Hepatocyte (in vitro differentiated cells): ENCODE measurements at places on chromosomes 7 and 10.

GRCh38 chr10:119251315-119251708, 43.9 kb downstream of the GRK5 start:
- peak; percentile 72 for DNase-seq

DNA sequence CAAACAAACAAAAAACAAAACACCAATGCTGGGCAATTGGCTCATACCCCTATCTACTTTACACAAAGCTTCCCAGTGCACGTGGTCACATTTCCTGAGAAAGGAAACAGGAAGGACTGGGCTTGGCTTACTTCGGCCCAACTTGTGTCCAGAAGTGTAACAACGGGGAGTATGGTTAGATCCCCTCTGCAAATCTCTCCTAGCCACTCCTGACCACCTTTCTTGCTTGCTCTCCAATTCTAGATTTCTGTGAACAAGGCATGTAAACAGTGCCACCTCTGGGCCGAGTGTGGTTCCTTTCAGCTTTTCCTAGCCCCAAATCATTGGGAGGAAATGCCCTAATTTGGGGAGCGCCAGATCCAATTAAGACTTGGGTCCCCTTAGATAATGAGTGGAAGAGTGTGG, 21.0 kb upstream of the FRAT2 start:
- DNase-seq: peak; percentile 36

DNA sequence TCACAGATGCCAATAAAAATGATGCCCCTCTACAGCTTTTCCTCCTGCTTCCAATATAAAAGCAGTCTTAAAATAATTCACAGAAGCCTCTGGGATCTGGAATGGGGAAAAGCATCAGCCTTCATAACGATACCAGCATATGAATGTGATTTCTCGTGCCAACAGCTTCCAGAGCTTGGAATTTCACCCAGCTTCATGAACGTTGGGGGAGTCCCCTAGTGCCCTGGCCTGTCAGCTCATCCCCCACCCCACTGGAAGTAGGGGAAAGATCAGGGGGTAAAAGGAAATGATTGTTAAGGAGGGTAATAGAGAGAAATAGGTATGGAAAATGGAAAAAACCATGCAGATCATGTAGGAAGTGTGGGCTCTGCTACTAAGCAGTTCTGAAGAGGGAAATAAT, 253.6 kb downstream of the INHBA start:
- no peak for DNase-seq

GRCh38 chr7:7201578-7202374, 19.4 kb downstream of the C1GALT1 start:
- DNase-seq: peak; percentile 34

- DNase-seq: no peak
Observed at GRCh38 chr7:131488361-131488760, 68.1 kb downstream of the PODXL start.

- DNase-seq: no peak
Observed at GRCh38 chr10:116826803-116827202, 22.5 kb upstream of the ENO4 start.

DNA sequence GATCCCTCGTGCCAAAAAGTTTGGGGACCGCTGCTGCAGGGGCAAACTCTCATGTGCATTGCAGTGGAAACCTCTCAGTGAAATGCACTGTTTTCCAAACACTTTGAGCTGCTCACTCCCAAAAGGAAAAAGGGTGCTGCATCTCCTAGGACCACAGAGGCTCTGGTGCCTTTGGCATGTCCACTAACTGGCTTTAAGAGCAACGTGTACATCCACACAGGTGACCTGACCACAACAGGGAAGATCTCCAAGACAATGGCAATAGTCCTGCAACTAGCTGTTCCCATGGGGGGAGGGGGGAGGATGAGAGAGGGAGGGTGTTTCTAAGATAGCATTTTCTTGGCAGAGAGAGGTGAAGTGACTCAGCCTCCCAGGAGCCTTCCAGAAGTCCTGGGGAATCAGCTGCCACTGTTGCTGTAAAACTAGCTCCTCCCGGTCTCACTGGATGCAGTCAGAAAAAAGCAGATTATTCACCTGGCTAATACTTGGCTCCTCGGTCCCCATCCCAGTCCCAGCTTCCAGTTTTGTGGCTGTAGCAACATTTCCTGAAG, 181.7 kb downstream of the HECW1 start:
- peak; percentile 65 for DNase-seq
